ENCODE measurements at places on chromosomes 13 and 19.

DNA sequence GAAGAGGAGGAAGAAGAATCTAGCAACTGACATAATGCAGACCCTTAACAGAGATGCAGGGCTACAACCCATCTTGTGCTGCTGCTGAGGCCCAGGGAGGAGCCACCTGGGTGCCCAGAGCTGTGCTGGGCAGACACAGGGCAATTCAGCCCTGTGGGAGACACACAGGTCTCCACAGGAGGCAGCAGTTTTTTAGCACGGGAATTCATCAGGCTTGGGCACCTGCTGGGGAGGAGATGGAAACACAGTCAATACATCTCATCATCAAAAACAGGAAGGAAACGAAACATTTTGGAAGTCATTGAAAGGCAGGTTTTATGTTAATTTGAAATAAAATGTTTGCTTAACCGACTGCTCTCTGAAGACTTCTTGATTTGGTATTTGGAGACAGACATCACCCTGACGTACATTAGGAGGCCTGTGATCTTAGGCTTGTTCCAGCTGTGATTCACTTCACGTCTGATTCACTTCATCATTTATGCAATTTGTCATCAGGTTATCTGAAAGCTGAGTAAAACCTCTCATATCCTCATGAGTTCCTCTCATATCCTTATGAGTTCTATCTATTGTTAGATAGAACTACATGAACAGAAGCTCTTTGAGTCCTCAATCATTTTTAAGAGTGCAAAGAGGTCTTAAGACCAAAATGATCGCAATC, 77.4 kb downstream of the CYSLTR2 start:
- DNase-seq, result no peak

- no peak for DNase-seq
These were observed 81.0 kb downstream of the GPC6 start for GRCh38 chr13:93307651-93308050.

- no peak for DNase-seq
These were observed 9.3 kb upstream of the LAIR1 start for GRCh38 chr19:54373781-54374631.

DNA sequence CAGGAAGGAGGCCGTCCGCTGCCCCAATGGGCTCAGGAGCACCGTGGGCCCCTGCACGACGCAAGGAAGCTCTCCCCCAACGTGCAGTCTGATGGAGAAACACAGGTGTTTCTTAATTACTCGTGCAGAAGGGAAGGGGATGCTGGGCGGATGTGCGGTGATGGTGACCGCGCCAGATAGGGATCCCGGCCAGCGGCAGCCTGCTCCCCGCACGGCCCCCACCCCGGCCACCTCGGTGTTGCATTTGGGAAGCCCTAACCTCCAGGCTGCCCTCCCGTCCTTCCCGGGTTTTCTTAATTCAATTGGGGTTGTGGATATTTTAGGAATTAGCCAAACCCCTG, 254.4 kb downstream of the ZNF536 start:
- no peak for DNase-seq

DNA sequence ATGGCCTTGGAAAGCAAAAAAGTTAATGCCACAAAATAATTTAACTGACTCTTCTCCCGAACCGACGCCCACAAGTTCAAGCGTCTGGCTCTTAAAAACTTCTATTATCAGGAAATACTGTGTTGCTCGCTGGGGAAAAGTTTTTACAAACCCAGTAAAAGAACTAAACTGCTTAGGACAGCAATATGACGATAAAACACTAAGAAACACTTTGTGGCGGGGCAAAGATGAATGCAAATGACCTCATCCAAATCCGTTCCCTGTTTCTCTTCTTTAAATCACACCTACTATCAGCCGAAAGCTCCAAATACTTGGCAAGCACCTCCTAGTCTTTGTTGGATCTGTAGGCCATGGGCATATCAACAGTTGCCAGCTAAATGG, 4.9 kb downstream of the SIGLEC11 start:
- DNase-seq, result no peak

GRCh38 chr13:44768775-44769581, 192.8 kb upstream of the TSC22D1 start:
- DNase-seq, result no peak

DNA sequence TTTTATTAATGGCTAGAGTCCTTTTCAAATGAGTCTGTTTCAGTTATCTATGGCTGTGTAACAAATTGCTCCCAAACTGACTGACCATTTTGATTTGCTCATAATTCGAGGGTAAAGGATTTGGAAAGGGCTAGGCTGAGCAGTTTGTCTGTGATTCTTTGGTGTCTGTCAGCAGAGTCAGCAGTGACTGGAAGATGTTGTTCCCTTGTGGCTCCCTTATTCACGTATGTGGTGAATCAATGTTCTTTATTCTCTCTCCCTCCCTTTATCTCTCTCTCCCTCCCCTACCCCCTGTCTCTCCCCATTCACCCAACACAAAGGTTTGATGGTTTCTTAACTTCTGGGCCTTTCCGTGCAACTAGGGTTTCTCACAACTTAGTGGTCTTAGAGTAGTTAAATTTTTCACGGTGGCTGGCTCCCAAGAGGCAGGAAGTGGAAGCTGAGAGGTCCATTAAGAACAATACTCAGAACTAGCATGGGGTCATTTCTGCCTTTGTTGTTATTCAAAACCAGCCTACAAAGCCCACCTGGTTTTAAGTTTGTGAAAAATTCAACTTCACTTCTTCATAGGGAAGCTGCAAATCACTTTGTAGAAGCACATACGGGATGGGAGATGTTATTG, 772.5 kb upstream of the SLITRK1 start:
- DNase-seq, result no peak

- DNase-seq, result no peak
These were observed 145.6 kb downstream of the TNFRSF19 start for GRCh38 chr13:23715762-23716235.

DNA sequence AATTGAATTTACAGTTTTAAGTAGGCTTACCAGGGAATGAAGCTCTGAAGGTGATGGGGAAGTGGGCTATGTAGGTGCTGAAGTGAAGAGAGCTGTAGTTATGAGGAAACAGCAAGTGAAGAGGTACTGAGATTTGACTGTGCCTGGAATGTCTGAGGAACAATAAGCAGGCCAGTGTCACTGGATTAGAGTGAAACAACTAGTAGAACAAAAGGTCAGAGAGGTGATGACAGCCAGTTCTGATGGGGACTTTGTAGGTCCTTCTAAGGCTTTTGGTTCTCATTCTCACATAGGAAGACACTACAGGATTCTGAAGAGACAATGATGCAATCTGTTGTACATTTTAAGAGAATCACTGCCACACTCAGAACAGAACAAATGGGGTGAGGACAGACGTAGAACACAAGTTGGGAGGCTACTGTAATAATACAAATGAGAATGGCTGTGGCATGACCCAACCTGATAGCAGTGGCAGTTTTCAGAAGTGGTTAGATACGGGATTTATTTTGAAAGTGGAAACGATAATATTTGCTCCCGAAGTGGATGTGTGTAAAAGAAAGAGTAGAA, 130.8 kb downstream of the MYCBP2 start:
- no peak for DNase-seq

DNA sequence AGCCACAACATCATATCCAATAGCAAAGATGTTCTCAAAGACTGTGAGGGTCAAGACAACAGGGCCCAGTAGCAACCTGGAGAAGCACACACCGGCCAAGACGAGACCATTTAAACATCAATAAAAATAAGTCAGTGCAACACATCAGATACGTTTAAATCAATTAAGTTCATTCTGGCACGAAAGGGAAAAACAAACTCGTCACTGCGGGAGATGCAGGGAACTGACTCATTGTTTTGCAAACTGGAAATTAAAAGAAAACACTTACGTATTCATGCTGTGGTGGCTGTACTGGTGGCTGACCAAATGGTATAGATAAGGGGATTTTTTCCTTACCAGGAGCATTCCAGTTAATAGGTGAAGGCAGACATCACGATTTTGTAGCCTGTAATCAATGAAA, 26.3 kb upstream of the SLC15A1 start:
- no peak for DNase-seq

- no peak for DNase-seq
These were observed 836 bp upstream of the CDC42EP5 start for GRCh38 chr19:54473892-54474372.

- DNase-seq, result no peak
These were observed 15.8 kb downstream of the NFIX start for GRCh38 chr19:13010992-13011652.

GRCh38 chr19:10122045-10122444, 2.3 kb upstream of the EIF3G start:
- DNase-seq, result no peak

- DNase-seq, result peak; percentile 44
These were observed 61.3 kb downstream of the CELF5 start for GRCh38 chr19:3285647-3286176.

DNA sequence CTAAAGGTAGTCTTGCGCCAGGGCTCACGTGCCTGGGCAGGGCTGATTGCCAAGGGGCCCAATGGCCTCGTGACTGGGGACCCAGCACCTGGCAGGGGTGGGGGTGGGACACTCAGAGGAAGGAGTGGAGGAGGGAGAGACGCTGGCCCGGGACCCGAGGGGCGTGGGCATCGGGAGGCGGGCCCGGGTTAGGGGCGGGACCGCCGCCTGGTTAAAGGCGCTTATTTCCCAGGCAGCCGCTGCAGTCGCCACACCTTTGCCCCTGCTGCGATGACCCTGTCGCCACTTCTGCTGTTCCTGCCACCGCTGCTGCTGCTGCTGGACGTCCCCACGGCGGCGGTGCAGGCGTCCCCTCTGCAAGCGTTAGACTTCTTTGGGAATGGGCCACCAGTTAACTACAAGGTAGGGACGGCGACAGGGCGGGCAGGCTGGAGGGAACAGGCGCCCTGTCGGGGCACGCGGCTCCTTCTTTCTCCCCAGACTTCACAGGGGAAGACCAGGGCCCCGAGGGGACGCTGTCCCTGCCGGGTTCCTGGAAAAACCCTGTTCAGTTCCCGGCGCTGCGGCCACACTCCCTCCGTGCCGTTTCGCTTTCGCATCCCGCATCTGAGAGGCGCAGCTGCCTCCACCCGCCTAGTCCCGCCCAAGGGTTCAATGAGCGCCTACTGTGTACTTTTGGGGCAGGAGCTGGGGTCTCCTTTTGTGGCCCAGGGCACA, at the start of gene IFI30:
IFI30 (plus strand) TSS at position 242 of the 717 bp plus-strand sequence; CDS start at position 271, 29 bp downstream.
- DNase-seq, result peak; percentile 34

DNA sequence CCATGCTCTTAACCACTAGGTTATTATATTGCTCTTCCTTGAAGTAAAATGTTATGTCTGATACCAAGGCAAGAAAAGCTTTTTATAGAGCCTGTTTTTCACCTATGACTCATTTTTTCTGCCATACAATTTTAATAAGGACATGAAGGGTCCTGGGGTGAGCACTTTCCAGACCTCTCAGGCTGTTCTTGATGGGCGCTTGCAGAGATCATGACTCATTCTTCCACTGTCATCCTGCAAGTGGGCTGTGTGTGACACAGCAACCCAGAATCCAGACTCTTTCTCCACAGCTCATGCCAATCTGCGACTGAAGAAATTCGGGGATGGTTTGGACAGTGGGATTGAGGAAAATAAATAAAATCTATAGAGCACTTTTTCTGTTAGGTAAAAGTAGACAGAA, 506.7 kb upstream of the NBEA start:
- no peak for DNase-seq

DNA sequence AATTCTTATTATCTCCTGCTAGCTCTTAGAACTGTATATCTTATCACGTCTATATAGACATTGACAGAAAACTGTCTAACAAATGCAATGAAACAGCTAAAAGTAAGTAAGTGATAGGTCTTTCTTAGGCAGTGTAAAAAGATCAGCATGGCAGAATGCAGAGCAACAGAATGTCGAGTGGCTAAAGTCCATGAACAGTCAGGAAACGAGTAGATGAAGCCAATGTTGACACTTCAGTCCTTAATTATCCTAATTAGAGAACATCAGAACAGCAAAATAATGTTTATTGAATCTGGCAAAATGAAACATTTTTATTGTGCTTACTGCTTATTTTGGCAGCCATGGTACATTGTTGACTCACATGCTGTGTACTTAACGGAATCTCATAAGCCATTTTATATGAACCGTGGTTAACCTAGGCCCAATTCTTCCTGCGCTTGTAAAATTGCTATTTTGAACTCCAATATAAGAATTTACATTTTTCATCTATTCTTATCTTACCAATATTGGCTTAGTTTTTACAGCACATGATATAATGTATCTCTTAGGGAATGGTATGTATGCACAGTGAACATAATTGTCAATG, 748.1 kb downstream of the DACH1 start:
- no peak for DNase-seq

GRCh38 chr13:88459331-88459730, 788.2 kb downstream of the SLITRK5 start:
- DNase-seq, result no peak

- DNase-seq, result no peak
These were observed 461 bp upstream of the HSPB6 start for GRCh38 chr19:35757231-35757748.

DNA sequence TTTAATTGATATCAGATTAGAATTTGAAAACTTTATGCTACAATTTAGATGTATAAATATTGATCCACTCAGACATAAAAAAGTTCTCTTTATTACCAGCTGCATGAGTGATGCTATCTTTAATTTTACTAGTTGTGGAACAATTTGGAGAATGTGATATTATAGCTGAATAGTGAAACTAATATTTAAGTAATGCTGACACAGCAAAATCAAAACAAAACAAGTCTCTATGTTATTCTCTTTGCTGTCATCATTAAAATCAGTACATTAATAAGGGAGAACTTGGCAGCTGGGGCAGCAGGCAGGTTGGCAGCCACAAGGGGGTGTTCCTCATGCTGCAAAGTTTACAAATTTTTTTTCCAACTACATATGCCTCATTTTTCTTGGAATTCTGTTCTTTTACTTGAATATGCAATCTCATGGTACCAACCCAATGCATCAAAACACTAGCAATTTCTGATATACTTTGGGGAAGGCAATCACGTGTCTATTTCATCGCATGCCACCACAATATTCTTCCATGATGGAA, 585.3 kb downstream of the FGF9 start:
- DNase-seq, result no peak

GRCh38 chr13:39688278-39688677, 32.8 kb downstream of the COG6 start:
- DNase-seq, result no peak

DNA sequence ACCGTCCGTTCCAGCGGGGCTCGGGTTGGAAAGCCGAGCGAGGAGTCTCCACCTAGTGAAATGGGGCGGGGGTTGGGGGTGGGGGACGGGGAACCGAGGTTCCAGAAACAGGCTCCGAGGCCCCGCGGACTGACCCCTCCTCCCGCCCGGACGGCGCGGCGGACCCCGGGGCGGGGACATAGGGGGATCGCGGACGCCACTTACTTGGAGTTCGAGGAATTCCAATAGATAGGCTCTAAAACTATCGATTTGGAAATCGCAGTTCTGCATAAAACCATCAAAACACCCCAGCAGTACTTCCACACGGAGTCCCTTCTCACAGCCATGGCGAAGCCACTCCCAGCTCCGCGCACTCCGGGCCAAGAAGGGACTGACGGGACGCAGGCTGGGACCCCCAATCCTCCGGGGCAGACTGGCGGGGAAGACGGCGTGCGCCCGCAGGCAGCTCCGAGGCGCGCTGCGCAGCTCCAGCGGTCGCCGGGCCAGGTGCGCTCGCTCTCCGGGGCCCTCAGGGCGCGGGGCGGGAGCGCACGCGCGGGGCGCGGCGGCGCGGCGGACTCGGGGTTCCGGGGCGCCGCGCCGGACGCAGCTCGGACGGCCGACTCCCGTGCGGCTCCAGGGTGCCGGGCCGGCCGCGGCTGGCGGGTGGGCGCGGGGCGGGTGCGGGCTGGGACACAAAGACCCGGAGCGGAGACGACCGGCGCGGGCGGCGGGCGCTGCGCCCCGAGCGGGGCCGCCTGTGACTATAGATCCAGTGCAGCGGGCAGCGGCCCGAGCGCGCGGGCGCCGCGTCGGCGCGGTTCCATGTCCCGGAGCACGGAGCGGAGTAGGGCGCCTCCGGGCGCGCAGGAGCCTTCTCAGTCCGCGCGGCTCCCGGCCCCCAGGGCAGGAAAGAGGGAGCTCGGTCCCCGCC, 567 bp downstream of the EFNB2 start:
- DNase-seq, result no peak

All from effector memory CD4-positive, alpha-beta T cell (primary cell).